ENCODE measurements at places on chromosomes 2 and 18.

- no peak for DNase-seq
Measured at GRCh38 chr2:14557916-14558315, 74.6 kb upstream of the LRATD1 start.

GRCh38 chr2:133777574-133777960 is 209.3 kb upstream of the NCKAP5 start:
- DNase-seq = no peak

- DNase-seq = no peak
Measured at GRCh38 chr18:29840089-29840488, 1202.5 kb downstream of the DSC3 start.

GRCh38 chr2:126971481-126972278 is 73.0 kb downstream of the TEX51 start:
- DNase-seq = peak; percentile 47

DNA sequence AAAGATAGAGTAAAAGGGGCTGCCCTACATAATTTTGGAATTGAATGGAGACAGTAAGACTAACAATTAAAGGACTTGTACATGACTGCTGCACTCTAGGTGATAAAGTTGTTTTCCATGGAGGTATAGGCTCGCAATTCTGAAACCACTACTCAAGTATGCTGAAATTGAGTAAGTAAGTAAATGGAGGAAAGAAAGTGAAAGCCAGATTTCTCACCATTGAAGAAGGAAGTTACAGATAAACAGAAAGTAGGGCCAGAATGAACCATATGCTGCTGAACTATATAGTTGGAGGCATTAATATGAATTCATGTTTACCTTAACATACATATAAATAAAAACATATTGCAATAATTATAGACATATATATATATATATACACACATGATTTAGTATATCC is 225.7 kb upstream of the ST6GAL2 start:
- no peak for DNase-seq

All from activated T-cell treated with anti-CD3 and anti-CD28 coated beads for 4 hours (primary cell).